RWPE2 (cell line): ENCODE measurements at places on chromosomes 2 and 18.
A peak's percentile ranks its signal among the peaks of the same experiment; 100 is the strongest.

GRCh38 chr2:136243638-136244535, 125.9 kb upstream of the CXCR4 start:
- no peak for DNase-seq

DNA sequence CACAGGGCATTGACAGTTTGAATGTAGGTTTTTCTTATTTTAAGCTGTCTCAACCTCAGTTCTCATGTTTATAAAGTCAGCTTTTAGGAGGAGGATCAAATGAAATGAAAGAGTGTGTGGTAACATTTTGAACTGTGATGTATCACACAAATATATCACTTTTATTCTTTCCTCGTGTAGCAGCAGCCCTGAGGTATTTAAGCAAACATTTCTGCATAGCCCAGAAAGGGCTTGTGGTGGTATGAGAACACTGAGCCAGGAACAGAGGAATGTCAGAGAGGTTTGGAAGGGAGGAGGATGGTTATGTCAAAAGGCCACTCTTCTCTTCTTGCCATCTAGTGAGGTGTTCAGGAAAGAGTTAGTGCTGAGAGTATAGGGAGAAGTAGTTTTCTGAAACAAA, 150.2 kb downstream of the PARD3B start:
- no peak for DNase-seq

GRCh38 chr2:140550821-140551220, 1580.0 kb downstream of the LRP1B start:
- DNase-seq: no peak

DNA sequence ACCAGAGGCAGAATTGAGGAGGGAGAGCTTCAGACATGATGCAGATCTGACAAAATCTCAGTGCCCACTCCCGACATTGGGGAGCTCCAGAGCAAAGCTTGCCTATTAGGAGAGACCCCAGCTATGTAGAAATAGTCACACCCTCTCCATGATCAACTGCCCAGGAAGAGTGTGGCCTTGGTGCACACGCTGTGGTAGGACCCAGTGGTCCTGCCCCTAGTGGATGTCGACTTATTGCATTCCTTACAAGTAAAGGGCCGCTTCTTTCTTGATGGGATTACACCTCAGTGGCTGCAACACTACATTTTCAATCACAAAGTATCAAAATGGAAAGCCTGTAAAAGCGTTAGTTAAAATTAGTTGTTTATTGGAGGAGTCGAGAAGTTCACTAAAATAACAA, 64.2 kb downstream of the VRK2 start:
- no peak for DNase-seq

DNA sequence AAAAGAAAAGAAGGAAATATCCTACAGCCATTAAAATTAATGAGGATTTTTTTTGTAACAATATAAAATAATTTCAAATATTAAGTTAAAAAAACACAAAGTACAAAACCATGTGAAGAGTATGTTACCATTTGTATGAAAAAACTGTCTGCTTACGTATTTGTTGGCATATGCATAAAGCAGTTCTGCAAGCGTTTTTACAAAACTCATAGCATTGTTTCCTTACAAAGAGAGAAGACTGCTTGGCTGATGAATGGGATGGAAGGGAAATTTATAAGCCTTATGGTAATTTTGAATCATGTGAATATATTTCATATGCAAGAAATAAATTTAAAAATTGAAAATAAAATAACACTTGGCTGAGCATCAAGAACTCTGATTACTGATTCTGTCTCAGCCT, 63.1 kb downstream of the METTL4 start:
- no peak for DNase-seq

DNA sequence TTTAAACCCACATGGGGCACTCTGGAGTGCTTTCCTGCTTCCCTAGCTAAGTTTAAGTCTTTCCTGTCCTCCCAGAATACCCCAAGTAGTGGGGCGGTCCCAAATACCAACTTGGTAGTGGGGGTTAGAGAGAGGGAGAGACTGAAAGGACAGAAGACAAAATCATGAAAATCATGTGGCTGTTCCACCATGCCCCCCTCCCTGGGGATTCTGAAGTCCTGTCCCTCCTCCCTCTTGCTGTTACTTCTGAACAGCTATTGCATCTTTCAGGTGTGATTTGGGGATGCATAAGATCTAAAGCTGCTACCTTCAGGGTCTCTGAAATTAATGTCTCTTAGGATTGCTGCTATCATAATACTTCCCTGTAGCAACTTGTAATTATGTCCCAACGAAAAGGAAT, 266.9 kb upstream of the EPAS1 start:
- no peak for DNase-seq

DNA sequence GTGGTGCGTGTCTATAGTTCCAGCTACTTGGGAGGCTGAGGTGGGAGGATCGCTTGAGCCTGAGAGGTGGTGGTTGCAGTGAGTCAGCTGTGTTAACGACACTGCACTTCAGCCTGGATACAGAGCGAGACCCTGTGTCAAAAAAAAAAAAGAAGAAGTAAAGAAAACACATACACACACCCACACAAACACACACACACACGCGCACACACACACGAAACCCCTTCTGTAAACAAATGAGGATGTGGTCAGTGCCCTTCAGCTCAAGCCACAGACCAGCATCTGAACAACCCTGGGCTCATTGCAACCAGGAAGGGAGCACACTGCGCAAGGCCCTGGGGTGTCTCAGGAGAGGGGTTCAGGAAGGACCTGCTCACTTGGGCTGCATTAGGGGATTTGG, 47.9 kb upstream of the KCNF1 start:
- no peak for DNase-seq

GRCh38 chr2:235135990-235136561, 184.3 kb downstream of the SH3BP4 start:
- peak; percentile 78 for DNase-seq

DNA sequence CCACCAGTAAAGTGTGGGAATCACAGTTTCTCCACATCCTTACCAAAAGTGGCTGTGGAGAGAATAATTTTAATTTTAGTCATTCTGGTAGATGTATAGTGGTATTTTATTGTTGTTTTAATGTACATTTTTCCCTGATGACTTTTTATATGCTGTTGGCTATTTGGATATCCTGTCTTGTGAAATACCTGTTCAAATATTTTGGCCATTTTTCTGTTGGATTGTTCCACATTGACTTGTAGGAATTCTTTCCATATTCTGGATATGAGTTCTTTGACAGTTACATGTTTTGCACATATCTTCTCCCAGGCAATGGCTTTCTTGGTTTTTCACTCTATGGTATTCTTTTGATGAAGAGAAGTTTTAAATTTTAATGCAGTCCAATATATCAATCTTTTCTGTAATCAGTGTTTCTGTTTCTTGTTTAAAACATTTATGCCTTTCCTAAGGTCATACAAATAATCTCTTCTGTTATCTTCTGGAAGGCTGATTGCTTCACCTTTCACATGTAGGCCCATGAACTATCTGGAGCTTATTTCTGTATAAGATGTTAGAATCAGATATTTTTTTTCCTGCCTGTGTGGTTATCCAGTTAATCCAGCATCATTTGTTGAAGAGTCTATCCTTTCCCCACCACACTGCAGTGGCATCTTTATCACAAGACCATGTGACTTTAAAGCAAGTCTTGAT, 19.0 kb downstream of the AFTPH start:
- DNase-seq: no peak

DNA sequence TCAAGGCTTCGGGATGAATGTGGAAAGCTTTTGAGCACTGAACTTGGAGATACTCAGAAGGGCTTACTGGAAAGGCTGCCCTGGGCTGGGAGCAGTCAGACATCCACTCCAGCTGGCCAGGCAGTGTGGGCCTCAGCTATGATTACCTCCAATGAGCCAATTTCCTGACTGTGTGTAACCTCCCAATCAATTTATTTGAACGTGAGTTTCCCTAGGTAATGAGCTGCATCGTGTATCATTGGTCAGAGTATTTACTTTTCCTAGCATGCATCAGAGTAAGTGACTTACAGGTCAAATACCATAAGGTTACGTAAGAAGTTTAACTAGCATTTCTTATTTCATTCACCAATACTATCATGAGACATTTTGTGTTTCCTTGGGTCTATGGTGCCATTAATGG, 11.0 kb upstream of the CTAGE1 start:
- no peak for DNase-seq
